ENCODE measurements at places on chromosomes 3 and 15.
A peak's percentile ranks its signal among the peaks of the same experiment; 100 is the strongest.

- H3K4me1 ChIP-seq: no peaks in the 10 kb centered on the region
- no peaks in the 10 kb centered on the region for H3K27me3 ChIP-seq
- DNase-seq: no peak
These were observed 142.7 kb upstream of the ATP11B start for GRCh38 chr3:182650568-182651128.

DNA sequence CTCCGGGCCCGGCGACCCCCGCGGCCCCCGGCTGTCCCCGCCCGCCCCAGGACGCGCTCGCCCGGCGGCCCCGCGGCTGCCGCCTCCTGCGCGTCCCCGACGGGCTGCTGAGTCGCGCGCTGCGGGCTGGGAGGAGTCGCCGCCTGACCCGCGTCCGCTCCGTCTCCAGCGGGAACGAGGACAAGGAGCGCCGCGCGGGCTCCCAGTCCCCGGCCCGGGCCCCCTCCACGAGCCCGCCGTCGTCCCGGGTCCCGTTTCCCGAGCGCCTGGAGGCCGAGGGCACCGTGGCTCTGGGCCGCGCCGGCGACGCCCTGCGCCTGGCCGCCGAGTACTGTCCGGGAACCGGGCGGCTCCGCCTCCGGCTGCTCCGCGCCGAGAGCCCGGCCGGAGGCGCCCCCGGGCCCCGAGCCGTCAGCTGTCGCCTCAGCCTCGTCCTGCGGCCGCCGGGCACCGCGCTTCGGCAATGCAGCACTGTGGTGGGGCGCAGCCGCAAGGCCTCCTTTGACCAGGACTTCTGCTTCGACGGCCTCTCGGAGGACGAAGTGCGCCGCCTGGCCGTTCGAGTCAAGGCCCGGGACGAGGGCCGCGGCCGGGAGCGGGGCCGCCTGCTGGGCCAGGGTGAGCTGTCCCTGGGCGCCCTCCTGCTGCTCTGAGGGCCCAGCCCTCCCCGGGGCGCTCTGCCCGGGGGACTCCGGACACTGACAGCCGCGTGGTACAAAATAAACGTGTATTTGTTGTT, 1.5 kb downstream of the C2CD4A start:
- H3K27ac ChIP-seq: no peak overlapping the region
- DNase-seq: peak; percentile 50
- H3K27me3 ChIP-seq: peaks cover 12% of the 10 kb centered on the region
- peak overlapping the region; percentile 64 for H3K4me3 ChIP-seq
- H3K4me1 ChIP-seq: no peaks in the 10 kb centered on the region

- no peaks in the 10 kb centered on the region for H3K36me3 ChIP-seq
- H3K27me3 ChIP-seq: no peaks in the 10 kb centered on the region
- DNase-seq: no peak
- H3K4me1 ChIP-seq: no peaks in the 10 kb centered on the region
- H3K4me3 ChIP-seq: no peak overlapping the region
These were observed 153.9 kb downstream of the KLF13 start for GRCh38 chr15:31480356-31481025.

DNA sequence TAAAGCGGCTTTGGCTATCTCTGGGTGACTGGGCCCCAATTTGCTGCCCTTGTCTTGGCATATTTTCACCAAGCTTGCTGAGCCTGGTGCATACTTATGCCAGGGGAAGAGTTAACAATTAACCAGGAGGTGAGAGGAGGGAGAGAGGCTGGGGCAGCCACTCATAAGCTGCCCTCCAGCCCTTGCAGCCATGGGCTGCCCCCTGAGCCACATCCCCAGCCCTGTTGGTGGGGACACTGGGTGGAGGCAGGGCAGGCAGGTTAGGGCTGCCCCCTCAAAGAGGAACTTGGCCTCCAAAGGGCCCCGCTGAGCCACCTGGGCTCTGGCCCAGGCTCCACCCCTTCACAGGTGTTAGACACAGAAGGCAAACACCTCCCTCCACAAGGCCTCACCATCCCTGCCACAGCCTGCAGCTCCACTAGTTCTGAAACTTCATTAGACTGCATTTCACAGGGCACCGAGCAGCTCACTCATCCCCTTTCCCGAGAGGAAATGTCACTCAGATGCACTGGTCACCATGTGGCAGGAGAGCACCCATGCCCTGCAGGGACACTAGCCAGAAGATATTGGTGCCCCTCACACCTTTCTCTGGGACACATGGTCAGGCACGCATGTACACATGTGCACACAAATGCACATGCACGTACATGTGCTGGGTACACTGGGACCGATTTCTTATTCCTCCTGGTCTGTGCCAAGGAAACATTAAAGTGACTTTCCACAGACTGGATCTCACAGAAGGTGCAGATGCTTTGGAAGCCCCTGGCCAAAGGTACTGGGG, 20.2 kb downstream of the AMOTL2 start:
- no peaks in the 10 kb centered on the region for H3K36me3 ChIP-seq
- H3K27ac ChIP-seq: no peak overlapping the region
- 0 out of 2 replicates have a peak, but pooled peaks cover 4% of the 10 kb centered on the region for H3K27me3 ChIP-seq
- peaks cover 24% of the 10 kb centered on the region for H3K4me1 ChIP-seq
- H3K4me3 ChIP-seq: no peak overlapping the region

GRCh38 chr15:38795471-38796245, 231.0 kb upstream of the RASGRP1 start:
- DNase-seq: no peak
- no peaks in the 10 kb centered on the region for H3K27me3 ChIP-seq
- no peaks in the 10 kb centered on the region for H3K4me1 ChIP-seq
- H3K27ac ChIP-seq: no peak overlapping the region

DNA sequence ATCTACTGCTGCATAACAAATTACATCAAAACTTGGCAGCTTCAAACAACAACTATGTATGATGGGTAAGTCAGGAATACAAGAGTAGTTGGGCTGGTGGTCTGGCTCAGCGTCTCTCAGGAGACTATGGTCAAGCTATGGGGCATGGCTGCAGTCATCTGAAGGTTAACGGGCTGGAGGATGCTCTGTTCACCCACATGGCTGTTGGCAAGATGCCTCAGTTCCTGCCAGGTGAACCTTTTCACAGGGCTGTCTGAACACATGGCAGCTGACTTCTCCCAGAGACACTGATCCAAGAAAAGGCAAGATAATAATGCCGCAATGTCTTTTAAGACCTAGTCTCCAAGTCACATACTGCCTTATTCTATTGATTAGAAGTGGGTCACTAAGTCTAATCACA, 63.7 kb downstream of the GPR176 start:
- 0 out of 2 replicates have a peak, but pooled peaks cover 10% of the 10 kb centered on the region for H3K4me1 ChIP-seq
- H3K4me3 ChIP-seq: no peak overlapping the region
- no peaks in the 10 kb centered on the region for H3K36me3 ChIP-seq
- H3K27ac ChIP-seq: no peak overlapping the region

DNA sequence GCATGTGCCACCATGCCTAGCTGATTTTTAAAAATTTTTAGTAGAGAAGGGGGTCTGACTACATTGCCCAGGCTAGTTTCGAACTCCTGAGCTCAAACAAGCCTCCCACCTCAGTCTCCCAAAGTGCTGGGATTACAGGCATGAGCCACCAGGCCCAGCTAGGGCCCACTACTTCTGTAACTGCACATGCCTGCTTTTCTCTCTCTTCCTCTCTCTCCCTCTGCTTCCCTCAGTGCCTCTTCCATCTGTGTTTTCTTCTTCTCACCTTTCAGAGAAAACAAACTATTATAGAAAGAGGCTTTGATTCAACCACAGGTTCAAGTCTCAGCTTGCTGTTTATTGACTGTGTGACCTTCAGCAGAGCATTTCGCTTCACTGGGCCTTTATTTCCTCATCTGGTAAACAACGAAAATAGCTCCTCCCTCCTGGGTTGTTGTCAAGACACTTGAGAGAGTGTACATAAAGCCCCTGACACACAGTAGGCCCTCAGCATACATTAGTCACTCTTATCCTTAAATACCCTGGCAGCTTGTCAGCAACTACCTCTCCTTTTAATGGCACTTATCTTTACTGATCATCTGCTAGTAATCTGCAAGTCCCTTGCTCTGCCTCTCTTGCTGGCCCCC, 10.2 kb downstream of the TADA3 start:
- DNase-seq: no peak
- H3K4me1 ChIP-seq: no peaks in the 10 kb centered on the region
- no peak overlapping the region for H3K27ac ChIP-seq
- no peaks in the 10 kb centered on the region for H3K27me3 ChIP-seq
- no peak overlapping the region for H3K4me3 ChIP-seq
- 0 out of 2 replicates have a peak, but pooled peaks cover 2% of the 10 kb centered on the region for H3K36me3 ChIP-seq

DNA sequence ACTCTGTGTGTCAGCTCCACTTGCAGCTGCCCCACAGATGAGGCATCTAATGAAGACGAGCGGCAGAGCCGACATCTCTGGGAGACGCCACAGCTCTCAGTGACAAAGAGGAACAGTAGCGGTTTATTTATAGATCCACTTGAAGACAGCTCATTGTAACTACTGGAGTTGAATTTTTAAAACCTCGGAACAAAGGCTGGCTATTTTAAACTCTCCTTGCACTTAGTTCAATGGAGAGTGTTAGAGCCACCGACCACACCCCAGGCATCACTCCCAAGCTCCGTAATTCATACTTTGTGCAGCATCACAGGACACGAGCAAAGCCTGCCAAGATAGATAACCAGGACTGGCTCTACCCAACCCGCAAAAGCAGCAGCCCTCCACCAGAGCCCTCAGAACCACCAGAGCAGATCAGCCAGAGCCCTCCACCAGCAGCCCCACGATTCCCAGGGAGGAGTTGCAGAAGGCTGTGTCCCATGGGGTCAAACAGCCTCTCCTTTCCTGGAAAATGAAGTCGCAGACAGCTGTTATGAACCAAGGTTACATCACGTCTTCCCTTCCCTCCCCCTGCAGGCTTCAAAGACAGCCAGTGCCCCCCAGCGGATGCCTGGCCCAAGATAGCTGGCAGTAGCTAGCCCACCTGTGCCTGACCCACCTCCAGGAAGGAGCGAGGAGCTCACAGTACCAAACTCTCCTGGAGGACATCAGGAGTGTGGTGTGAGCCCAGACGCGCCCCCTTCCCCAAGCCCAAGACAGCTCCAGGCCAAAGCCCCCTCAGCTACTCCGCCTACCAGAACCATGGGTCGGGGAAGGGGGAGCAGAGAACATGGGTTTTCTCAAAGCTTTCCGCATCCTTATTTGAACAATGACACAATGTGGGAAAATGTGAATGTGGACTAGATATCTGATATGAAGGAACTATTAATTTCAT, 45.7 kb downstream of the POC1A start:
- no peak for DNase-seq
- no peak overlapping the region for H3K27ac ChIP-seq
- H3K4me3 ChIP-seq: no peak overlapping the region
- H3K36me3 ChIP-seq: no peaks in the 10 kb centered on the region
- no peaks in the 10 kb centered on the region for H3K27me3 ChIP-seq
- H3K4me1 ChIP-seq: 0 out of 2 replicates have a peak, but pooled peaks cover 6% of the 10 kb centered on the region

GRCh38 chr15:82124331-82125263, 78.8 kb upstream of the MEX3B start:
- H3K27ac ChIP-seq: no peak overlapping the region
- 0 out of 2 replicates have a peak, but pooled peaks cover 3% of the 10 kb centered on the region for H3K4me1 ChIP-seq
- DNase-seq: no peak
- H3K27me3 ChIP-seq: no peaks in the 10 kb centered on the region

GRCh38 chr3:9809239-9809614, 835 bp upstream of the TTLL3 start:
- no peaks in the 10 kb centered on the region for H3K4me1 ChIP-seq
- no peak for DNase-seq
- H3K27ac ChIP-seq: no peak overlapping the region
- no peaks in the 10 kb centered on the region for H3K27me3 ChIP-seq

DNA sequence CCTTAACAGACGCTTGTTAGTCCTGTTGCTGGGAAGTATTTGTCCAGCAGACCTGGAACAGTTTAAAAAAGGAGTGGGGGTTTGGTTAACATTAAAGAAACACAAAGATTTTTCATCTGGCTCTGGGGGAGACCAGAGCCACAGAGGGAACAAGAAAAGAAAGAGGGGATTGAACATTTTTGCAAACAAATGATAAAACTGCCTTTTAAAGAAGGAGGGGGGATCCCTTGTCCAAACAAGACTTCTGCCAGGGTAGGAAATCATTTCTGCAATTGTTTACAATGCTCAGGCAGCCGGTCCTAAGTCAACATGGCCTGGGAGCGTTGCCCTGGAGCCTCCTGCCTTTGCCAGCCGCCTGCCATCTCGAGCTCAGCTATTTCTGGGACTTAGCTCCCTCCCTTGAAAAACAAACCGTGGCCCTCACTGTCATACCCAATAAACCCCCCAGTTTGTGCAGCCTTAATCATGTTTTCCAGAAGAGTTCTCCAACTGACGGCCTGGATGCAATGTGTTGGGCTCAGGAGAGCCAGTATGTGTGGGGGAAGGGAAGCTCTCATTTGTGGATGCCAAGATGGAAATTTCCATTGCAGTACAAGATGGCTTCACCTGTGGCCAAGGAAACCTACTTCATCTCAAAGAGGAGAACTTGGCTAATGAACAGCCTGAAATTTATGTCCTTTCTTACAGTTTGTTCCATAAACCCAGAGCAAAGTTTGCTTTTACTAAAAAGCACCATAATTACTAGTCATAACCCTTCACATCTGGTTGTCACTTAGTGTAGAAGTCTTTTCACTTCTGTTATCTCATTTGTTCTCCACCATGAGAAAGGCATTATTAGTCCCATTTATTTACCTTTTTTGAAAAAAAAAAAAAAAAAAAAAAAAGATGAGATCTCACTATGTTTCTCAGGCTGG, 75.9 kb upstream of the RNU6-1 start:
- no peak overlapping the region for H3K27ac ChIP-seq
- peaks cover 17% of the 10 kb centered on the region for H3K4me1 ChIP-seq
- DNase-seq: no peak
- H3K27me3 ChIP-seq: no peaks in the 10 kb centered on the region
- no peak overlapping the region for H3K4me3 ChIP-seq
- H3K36me3 ChIP-seq: no peaks in the 10 kb centered on the region

DNA sequence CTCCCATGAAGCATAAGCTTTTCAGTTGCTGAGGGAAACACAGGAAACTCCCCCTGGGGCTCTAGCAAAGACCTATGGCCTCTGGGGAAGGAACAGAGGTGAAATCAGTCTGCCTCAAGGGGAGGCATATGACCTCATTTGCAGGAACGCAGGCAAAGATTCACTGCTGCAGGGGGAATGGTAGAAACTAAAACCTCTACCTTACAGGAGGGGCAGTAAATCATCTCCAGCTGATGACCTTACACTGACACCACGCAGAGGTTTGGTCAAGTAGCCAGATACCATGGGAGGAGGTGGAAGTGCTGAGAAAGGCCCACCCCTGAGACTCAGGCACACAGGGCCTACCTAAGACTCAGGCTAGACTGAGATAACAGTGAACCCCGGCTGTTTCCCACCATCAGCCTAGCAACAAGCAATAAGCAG, 81.1 kb downstream of the RAD18 start:
- H3K4me3 ChIP-seq: no peak overlapping the region
- DNase-seq: no peak
- H3K36me3 ChIP-seq: no peaks in the 10 kb centered on the region
- no peaks in the 10 kb centered on the region for H3K27me3 ChIP-seq

DNA sequence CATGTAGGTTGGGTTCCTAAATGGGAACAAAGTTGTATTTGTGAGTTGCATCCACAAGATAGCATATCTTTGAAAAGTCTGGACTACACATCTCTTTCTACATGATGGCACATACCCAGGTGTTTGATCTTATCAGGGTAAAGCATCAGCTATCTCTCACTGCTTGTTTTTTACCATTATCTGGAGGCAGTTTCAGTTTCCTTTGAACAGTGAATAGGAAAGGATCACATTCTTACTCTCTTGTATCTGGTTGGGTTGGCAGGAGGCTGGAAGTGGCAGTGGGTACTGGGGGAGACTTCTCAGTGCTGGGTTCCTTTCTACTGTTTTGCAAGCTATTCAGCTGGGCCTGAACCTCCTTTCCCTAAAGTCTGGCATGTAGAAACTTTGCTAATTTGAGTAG, 4.1 kb downstream of the CEMIP start:
- no peak overlapping the region for H3K27ac ChIP-seq
- DNase-seq: peak; percentile 49
- peaks cover 20% of the 10 kb centered on the region for H3K27me3 ChIP-seq
- no peak overlapping the region for H3K4me3 ChIP-seq
- H3K4me1 ChIP-seq: no peaks in the 10 kb centered on the region
